ENCODE measurements at places on chromosomes 4 and X.

GRCh38 chr4:71300362-71300761 is 38.5 kb upstream of the SLC4A4 start:
- DNase-seq = no peak

- no peak for DNase-seq
These were observed 768.2 kb downstream of the CENPC start for GRCh38 chr4:66777097-66777496.

- DNase-seq = no peak
These were observed 258.6 kb downstream of the FAM133A start for GRCh38 chrX:93932471-93933220.

- no peak for DNase-seq
These were observed 123.5 kb downstream of the BCOR start for GRCh38 chrX:39974270-39974669.

DNA sequence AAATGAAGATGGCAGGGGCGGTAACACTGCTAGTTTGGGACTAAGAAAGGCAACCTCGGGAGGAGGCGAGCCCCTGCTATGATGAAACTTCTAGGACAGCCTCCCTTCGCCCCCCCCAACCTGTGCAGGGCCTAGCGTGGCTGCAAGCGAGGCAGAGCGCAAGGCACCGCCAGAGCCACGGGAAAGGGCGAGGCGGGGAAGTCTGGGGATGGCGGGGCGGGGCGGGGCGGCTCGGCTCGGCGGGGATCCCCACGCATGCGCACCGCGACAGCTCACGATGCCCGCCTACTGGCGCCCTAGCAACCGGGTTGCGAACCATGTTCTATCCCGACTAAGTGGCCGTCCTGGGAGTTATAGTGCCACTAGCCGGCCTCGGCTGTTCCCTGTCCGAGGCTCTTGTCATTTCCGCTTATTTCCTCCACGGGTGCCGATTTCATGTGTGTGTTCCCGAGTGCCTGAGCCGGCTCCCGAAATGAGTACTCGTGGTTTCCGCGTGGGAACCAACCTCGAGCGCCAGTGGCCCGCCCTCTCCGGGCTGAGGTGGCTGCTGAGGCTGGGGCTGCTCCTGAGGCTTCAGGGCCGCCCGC is 28.7 kb upstream of the RBMX start:
- DNase-seq = peak; percentile 68

GRCh38 chr4:138915756-138916155 is 99.8 kb upstream of the NOCT start:
- DNase-seq = no peak

DNA sequence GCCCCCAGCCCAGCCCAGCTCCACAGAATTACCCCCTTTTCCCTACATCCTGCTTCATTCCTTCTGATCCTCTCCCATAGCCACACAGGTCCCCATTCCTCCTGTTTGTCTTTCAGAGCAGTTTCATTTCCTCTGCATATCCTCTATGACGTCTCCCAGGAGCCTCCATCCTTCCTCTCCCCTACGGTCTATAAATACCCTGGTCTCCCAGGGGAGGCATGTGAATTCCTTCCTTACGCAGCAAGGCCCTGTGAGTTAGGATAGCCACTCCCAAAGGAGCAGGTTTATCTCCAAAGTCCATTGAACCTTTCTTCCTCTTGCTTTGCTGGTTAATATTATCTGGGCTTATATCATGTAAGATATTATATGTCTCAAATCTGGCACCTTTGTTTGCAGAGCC is 8.4 kb upstream of the APLN start:
- DNase-seq = no peak

- no peak for DNase-seq
These were observed 31.1 kb upstream of the SPANXB1 start for GRCh38 chrX:140971099-140971795.

- no peak for DNase-seq
These were observed 36.5 kb downstream of the SLC7A11 start for GRCh38 chr4:138205531-138206233.

DNA sequence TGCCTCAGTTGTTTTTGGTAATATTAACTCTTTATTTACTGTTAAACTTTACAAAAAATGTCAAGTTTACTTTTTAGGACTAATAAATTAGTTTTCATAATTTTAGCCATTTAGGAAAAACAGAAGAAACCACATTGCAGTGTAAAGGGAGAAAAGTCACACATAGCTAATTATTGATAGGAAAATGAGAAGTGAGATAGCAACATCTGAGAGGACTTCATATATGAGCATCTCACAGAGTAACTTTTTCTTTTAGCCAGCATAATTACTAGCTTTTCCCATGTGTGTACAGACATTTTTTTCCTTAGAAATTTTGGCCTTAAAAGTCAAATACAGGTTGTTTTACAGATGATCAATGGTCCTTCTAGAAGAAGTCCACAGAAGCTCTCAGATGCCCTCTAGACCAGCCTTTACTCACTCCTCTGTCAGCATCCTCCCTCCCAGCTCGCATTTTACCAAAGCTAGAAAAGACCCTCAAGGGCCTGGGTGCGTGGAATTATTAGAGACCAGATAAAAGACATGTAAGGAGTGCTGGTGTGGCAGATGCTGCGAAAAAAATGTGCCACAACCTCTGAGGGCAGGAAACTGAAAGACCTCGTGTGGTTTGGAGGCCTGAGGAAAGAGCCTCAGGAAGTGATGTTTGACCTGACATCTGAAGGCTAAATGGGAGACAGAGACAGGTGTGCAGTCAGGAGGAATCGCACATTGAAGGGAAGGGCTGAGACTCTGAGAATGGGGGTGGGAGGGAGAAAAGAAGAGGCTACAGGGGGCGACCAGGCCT is 156.9 kb downstream of the CBR4 start:
- DNase-seq = no peak

DNA sequence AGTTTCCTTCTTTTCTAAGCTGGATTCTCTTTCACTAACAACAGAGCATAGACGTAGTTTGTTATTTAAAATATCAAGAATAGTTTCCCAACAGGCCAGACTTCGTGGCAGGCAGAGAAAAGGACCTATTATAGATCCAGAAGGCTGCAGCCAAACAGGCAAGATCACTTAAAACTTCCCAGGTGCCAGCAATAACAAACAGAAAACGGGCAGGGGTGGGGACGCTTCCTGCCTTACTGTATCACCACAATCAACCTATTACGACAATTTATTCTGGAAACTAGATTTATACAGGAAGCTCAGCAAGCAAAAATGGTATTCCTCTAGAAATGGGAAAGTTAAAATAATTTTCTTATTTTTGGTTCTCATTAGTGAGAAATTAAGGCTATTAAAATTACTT is 22.1 kb downstream of the RWDD4 start:
- DNase-seq = no peak

- DNase-seq = no peak
These were observed 6.8 kb upstream of the CTBP1 start for GRCh38 chr4:1255699-1256098.

DNA sequence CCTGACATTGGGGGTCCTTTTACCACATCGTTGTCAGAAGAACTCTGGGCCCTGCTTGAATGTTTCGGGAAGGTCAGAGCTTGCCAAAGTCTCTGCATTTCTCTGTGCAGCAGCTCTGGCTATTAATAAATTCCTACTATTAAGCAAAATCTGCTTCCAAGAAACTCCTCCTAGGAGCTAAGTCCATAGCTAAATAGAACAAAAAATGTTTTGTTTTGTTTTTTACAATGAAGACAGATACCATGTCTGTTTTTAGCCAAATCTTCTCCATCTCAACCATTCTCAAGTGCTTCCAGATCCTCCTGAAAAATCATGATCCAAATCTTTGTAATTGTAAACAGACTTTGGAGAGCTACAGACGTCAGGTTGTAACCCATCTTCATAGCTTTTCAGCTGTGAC is 161.6 kb downstream of the SPATA18 start:
- no peak for DNase-seq

DNA sequence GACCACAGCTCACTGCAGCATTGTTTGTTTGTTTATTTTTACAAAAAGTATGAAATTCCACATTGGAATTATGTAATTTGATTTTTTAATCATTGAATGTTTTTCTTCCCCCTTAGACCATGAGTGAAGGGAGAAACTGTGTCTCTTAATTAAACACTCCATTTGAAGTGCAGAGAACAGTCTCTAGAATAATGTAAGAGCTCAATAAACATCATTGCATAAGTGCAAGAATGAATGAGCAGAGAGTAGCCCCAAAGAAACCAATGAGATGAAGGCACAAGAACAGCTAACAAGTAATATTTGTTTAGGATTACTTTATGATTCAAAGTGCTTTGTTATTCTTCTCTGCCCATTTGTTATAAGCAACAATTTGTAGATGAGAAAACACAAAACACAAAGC is 921.3 kb upstream of the LCORL start:
- DNase-seq = no peak
